ENCODE measurements at places on chromosomes 7 and 10.

DNA sequence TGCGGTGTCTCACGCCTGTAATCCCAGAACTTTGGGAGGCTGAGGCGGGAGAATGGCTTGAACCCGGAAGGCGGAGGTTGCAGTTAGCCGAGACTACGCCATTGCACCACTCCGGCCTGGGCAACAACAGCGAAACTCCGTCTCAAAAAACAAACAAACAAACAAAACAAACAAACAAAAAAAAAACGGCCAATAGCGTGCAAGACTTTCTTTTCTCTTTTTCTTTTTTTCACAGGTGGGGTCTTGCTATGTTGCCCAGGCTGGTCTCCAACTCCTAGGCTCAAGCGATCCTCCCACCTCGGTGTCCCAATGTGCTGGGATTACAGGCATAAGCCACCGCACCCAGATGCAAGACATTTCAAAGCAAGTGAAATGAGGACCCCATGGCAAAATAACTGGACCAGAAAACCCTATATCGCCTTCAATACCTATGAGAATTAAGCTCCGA is 1.6 kb downstream of the PSAP start:
- DNase-seq, result no peak

DNA sequence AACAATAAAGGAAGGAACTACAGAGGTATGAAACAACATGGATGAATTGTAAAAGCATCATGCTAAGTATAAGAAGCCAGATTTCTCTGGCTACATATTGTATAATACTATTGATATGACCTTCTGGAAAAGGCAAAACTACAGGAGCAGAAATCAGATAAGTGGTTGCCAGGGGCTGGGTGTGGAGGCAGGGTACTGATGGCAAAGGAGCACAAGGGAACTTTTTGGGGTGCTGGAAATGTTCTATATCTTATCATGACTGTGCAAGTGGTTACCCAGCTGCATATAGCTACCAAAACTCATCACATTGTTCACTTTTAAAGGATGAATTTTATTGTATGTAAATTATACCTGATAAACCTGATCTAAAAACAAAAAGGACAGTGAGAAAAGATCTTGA is 72.4 kb downstream of the SKAP2 start:
- no peak for DNase-seq

DNA sequence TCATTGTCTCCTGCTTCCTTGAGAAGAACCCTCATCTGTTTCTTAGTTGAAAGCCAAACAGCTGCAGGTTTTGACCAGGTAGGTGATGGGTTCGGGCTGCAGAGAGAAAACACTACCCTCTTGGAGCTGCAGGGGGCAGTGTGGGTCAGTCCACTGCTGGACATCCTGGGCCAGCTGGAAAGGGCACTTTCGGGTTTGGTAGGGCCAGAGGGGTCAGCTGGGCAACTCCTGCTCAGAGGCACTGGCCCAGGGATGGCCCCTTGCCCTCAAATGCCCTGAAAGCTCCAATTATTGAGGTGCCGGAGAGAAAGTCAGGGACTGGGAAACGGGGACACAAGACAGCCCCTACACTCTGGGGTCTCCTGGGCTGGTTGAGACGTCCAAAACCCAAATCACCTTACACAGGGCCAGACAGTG is 90.7 kb downstream of the MKI67 start:
- DNase-seq, result peak; percentile 53

DNA sequence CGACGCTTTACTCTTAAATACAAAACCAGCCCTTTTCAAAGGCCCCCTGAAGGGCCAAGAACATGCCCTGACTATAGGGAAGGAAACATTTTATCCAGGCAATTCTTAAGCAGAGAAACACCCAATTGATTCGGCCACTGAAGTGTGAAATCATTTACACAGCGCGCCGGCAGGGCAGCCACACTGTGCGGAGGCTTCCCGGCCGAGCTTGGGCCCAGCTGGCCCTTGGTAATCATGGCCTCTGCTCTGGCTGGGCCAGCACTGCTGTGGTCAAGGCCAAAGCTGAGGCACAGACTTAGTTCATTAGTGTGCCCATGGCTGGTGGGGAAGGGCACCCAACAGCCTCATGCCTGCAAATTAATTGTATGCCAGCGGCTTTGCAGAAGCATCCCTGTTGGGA is 143.7 kb upstream of the HABP2 start:
- DNase-seq, result no peak

DNA sequence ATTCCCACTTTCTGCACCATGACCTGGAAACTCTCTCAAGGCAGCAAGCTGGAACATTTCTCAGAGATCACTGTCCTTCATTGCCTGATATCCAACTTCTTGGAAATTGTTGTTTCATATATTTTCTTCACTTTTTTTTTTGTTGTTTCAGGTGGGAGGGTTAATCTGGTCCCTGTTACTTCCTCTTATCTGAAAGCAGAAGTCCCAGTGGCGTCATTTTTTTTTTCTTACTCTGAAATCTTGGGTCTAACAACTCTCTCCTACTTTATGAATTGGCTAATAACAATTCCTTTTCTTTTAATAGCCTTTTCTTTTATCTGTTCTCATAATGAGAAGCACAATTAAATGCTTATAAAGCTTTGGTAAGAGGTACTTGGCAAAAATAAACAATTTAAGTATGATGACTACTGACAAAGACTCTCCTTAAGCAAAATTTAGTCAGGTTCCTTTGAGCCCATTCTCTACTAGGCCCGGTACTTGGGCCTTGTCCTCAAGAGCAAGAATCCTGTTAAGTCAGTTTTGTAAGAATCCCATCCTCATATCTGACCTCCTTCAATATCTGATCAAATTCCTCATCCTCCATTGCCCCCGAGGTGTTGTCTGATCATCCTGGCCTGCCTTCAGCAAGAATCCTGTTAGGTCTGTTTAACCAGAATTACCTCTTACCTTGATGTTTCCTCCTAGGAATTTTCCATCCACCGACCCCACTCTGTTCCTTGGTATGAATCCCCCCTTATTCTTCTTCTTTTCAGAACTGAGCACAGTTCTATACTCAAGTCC is 11.5 kb upstream of the CC2D2B start:
- DNase-seq, result no peak

DNA sequence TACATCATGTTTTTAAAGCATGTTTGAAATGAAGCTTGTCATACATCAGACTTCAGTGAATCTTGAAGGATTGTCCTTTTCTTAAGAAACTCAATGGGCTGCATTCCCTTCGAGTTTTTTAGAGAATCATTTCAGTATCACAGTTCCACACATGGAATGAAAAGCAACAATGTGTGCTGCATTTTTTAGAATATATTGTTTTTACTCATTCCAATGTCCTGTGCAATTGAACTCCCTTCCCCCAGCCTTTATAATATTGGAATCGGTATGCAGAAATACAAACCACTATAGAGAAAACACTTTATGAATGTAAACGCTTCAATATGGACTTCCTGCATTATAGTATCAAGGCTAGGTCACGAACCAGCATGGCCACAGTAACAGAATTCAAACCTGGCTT is 634.4 kb downstream of the GATA3 start:
- DNase-seq, result no peak

- DNase-seq, result no peak
These were observed 304.1 kb downstream of the GRM8 start for GRCh38 chr7:126948664-126949063.

GRCh38 chr10:48364659-48365405 is 58.4 kb downstream of the MAPK8 start:
- no peak for DNase-seq

GRCh38 chr7:8436965-8437364 is 3.6 kb downstream of the NXPH1 start:
- peak; percentile 75 for DNase-seq

DNA sequence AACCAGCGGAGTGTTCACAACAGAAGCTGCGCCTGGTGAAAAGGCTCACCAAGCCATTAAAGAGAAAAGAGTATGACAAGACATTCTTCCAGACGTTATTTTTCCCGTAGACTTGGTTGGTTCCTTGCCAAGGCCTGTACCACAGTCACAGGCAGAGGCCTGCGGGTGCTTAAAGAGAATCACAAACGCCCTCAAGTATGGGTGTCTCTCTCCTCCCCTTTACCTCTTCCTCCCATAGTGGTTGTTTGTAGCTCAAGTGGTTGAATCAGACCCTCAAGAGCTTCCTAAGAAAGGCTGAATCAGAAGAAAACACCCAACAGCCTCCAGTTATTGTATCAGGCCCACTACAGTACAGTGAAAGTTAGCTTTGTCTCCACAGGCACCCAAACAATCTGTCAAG is 169.0 kb downstream of the CREB5 start:
- no peak for DNase-seq

- no peak for DNase-seq
These were observed 95.3 kb downstream of the CNNM2 start for GRCh38 chr10:103013416-103013815.

- no peak for DNase-seq
These were observed 21.2 kb downstream of the VSTM2A start for GRCh38 chr7:54563329-54563916.

DNA sequence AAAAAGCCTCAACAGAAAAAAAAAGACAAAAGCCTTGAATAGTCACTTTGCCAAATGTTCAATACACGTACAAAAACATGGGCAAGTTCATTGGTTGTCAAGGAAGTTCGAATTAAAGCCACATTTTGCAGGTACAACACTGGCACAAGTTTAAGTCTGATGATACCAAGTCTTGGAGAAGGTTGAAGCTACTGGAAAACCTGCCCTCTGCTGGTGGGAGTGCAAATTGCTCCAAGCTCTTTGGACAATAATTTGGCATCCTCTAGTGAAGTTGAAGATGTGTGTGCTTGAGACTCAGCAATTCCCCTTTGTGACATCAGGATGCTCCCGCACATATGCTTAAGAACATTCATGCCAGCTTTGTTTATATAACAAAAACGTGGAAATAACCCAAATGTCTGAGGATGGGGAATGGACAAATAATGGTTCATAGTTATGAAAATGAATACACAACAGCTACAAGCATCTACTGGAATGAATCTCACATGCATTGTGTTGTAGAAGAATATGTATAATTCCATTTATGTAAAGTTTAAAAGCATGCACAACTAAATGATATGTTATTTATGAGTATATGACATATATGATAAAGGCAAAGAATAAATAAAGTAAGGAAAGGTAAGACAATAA is 120.0 kb upstream of the PLPP4 start:
- DNase-seq, result peak; percentile 62

DNA sequence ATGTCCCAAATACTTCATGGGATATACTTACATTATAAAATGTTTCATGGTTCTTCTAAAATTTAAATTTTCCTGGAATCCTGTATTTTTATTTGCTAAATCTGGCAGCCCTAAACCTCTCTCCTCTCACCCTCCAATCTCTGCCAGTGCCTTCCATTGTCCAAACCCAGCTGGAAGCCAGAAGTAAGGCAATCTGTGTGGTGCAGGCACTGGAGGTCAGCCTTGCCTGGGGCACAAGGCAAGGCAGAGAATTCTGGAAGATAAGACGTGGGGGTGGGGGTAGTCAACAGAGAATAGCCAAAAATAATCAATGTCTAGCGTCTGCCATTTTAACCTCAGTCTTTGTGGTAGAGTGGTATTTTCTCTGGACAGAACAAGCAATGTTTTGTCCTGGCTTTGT is 381.7 kb downstream of the GPAM start:
- no peak for DNase-seq

DNA sequence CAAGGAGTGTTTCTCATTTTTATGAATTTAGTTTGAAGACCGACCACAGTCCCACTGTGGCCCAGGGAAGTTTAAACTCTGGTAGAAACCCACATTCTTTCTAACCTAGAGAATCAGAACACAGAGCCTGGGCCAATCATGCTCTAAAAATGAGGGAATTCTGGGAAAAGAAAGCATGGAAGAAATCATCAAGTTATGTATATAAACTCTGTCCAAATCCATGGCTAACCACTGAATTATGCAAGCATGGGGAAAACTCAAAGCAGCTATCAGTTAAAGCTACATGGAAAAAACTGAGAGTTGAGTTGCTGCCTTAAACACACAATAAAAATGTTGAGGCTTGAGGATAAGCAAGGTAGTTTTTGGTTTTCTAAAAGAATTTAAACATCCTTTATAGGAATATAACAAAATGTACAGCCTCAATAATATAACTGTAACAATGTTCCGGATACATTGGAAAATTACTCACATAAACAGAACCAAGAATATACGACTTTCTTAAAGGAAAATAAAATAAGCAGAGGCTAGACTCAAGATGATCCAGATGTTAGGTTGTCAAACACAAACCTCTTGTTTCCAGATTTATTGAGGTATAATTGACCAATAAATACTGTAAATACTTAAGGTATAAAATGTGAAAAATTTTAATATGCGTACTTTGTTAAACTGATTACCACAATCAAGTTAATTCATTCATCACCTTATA is 311.2 kb upstream of the GNAI1 start:
- DNase-seq, result no peak

DNA sequence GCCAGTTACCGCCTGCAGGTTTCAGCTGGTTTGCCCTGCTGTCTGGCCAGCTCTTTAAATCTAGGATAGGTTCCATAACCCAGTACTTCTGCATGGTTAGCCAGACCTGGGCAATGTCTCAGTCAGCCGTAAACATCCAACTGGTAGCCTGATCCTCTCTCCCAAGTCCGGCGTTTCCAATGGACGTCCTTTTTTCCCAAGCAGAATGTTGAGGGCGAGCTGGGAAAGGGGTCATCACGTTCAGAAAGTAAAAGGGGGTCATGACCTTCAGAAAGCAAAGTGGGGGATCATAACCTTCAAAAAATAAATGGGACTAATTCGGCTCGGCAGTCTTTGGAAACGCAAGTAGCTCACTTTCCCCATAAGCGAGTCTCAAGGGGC is 430 bp downstream of the PON3 start:
- DNase-seq, result no peak

GRCh38 chr7:86851566-86851965 is 207.9 kb downstream of the GRM3 start:
- no peak for DNase-seq

- DNase-seq, result no peak
These were observed 161.5 kb downstream of the DNAH11 start for GRCh38 chr7:21704359-21704758.

GRCh38 chr7:128909625-128910568 is 612 bp downstream of the KCP start:
- DNase-seq, result no peak

GRCh38 chr10:28768227-28768626 is 90.9 kb downstream of the BAMBI start:
- no peak for DNase-seq

DNA sequence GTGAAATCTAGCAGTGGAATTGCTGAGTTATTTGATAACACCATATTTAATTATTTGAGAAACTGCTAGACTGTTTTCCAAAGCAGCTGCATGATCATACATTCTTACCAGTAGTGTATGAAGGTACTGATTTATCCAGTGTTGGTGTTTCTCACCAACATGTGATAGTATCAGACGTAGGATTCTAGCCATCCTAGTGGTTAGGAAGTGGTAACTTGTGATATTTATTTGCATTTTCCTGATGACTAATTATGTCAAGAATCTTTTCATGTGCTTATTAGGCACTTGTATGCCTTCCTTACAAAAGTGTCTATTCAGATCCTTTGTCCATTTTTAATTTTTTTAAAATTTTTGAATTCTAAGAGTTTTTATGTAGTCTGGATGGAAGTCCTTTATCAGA is 54.2 kb upstream of the PLXDC2 start:
- no peak for DNase-seq

- no peak for DNase-seq
These were observed 231.8 kb upstream of the FOXP2 start for GRCh38 chr7:114182837-114183236.

GRCh38 chr7:131488361-131488760 is 68.1 kb downstream of the PODXL start:
- no peak for DNase-seq
